ENCODE measurements at places on chromosomes 6 and 20. TPM values are rescaled to one million over a fixed set of nuclear protein-coding genes. Genes with fewer than 3 reads are reported as not detected.

- H3K4me1 ChIP-seq, result peaks cover 21% of the 10 kb centered on the region
- no peak overlapping the region for H3K27ac ChIP-seq
- H3K27me3 ChIP-seq, result no peaks in the 10 kb centered on the region
- no peak overlapping the region for H3K4me3 ChIP-seq
- no peaks in the 10 kb centered on the region for H3K36me3 ChIP-seq
These were observed 89.5 kb downstream of the JARID2 start for GRCh38 chr6:15335385-15335784.

- DNase-seq, result no peak
- no peaks in the 10 kb centered on the region for H3K36me3 ChIP-seq
- no peak overlapping the region for H3K27ac ChIP-seq
- H3K27me3 ChIP-seq, result no peaks in the 10 kb centered on the region
- H3K4me1 ChIP-seq, result no peaks in the 10 kb centered on the region
These were observed 147.0 kb downstream of the CDH26 start for GRCh38 chr20:60104993-60105803.

DNA sequence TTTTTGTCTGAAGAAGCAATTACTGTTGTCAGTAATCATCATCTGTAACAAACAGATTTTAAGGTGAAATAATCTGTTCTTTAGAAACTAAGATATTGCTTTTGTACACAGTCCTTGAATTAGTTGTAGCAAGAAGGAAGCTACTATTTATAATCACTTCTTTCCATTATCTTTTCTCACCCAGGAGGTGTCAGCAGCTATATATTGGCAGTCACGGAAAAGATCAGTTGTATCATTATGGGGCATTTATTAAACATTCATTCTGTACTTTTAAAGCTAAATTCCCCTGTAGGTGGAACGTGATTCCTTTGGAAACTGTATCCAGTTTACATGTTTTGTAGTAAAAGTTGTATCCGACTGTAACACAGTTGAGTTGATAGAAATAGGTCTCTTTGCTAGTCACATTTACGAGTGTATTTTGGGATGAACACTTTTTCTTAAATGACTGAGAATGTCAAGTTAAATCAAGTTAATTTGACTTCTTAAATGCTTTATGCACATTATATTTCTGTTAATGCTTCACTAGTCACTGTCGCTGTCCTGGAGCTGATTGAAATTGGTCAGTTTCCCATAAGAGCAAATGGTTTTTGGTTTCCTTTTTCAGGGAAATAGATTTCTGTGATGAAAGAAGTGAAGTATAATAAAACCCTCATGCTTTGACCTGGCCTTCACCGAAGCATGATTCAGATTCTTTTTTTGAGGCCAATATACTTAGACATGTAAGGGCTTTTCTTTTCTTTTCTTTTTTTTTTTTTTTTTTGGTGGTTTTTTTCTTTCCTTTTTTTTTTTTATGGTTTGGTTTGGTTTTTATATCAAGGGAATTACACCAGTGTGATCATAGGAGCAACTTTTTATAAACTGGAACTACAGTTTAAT lies 5.1 kb downstream of the QKI start:
- peaks cover 3% of the 10 kb centered on the region for H3K4me1 ChIP-seq
- no peaks in the 10 kb centered on the region for H3K27me3 ChIP-seq
- H3K27ac ChIP-seq, result peak overlapping the region; percentile 15
- H3K4me3 ChIP-seq, result no peak overlapping the region

The BHLHE23 gene
- not detected for total RNA-seq

DNA sequence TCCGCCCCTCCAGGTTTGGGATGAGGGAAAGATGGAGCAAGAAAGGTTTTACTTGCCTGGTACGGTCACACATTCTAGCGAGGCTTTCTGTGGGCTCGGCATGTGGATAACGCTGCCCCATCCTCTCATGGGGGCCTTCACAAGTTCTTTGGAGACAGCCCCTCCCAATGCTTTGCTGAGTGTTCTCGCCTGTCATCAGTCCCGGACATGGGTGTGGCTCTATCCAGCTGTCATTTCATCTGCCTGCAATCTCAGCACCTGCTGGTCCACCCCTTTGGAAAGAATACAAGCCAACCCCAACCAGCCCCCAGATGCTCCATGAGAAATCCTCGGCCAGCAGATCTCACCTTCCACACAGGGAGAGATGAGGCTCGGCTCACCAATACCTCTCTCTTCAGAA lies 30.3 kb upstream of the MDGA1 start:
- no peak overlapping the region for H3K4me3 ChIP-seq
- no peak overlapping the region for H3K27ac ChIP-seq
- no peaks in the 10 kb centered on the region for H3K27me3 ChIP-seq
- DNase-seq, result no peak

DNA sequence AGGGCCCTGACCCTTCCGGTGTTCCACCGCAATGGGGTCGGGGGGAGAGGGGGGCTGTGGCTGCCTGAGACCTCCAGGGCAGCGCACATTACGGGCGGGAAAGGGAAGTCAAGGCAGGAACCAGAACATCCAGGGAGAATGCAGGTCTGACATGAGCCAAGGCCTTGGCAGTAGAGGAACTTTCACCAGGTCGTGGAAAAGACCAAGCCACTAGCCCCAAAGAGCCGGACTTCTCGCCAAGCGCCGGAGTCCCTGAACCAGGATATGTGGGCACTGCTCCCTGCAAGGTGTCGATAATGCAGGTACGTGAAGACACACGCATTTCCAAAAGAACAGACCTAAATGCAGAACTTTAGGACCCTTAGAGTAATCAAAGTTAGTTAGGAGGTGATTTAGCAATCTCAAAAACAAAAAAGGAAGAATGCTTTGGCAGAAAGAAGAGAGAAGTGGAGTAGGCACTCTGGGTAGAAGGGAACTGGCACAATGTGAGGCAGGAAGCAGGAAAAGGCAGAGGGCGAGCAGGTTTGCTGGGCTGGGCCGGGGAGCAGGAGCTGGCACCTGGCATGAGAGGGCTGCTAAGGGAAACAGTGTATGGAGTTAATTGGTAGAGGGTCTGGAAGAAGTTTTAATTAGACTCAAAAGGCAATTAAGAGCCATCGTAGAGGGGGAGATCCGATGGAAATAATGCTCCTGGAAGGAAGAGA lies 14.3 kb downstream of the POU3F2 start:
- H3K4me3 ChIP-seq, result no peak overlapping the region
- DNase-seq, result no peak
- H3K4me1 ChIP-seq, result no peaks in the 10 kb centered on the region
- H3K27ac ChIP-seq, result no peak overlapping the region
- peaks cover 15% of the 10 kb centered on the region for H3K27me3 ChIP-seq
- H3K36me3 ChIP-seq, result no peaks in the 10 kb centered on the region

GRCh38 chr6:31356216-31356945 lies 598 bp downstream of the HLA-B start:
- DNase-seq, result peak; percentile 58
- H3K27me3 ChIP-seq, result no peaks in the 10 kb centered on the region
- no peaks in the 10 kb centered on the region for H3K36me3 ChIP-seq
- no peaks in the 10 kb centered on the region for H3K4me1 ChIP-seq
- peak overlapping the region; percentile 80 for H3K27ac ChIP-seq

DNA sequence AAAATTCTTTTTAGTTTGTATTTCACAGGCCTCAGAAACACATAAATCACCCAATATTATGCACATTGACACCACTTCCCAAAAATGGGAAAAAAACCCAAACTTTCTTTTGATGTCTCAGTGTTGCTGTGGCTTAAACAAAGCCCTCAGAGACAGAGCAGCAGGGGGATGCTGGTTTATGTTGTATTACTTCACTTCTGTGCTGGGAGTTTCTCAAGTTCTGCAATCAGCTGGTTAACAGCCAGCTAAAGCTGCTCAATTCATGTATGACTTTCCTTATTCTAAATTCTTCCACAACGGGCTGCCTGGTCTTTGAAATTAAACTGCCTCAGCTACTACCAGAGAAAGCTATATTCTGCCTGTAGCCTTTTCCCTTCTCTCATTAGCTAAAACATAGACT lies 5.6 kb downstream of the FILIP1 start:
- no peaks in the 10 kb centered on the region for H3K4me1 ChIP-seq
- H3K4me3 ChIP-seq, result no peak overlapping the region
- no peak overlapping the region for H3K27ac ChIP-seq
- DNase-seq, result no peak
- H3K27me3 ChIP-seq, result no peaks in the 10 kb centered on the region
- no peaks in the 10 kb centered on the region for H3K36me3 ChIP-seq

The TLDC2 gene
- total RNA-seq, result not detected

The EDN1 gene
- 2.5 TPM for total RNA-seq

DNA sequence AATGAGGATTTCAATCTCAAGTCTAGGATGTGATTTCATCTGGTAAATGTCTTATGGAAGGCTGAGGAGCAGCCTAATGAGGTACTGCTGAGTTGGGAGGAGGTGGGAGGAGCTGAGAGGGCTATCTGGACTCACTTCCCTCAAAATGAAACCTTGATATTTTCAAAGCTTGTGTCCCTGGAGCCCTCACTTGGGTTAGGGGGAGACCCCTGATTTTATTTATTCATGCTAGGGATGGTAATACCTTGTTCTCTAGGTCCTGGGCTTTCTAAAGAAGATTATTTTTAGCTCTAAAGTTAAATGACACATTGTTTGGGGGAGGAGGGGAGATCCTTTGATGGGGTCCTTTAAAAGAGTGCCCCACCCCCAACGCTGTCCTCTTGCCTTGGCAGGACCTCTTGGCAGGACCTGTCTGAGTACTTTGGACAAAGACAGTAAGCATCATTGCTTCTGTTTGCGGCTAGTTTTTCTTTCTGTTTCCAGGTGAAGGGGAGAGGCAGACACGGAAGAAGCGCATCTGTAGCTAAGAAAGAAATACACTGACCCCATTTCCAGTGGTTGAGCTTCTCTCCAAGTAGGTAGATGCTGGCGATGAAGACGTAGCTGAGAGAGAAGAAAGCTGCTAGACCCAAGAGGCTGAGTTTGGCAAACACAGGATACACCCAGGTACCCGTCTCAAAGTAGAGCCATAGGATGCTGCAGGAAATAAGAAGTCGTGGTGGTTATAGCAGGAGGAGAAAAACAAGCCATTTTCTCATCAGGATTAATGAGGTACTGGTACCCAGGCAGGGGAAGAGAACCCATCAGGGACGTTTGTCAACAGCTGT lies 55.6 kb downstream of the ADTRP start:
- DNase-seq, result no peak
- no peak overlapping the region for H3K27ac ChIP-seq
- no peaks in the 10 kb centered on the region for H3K36me3 ChIP-seq
- H3K4me3 ChIP-seq, result no peak overlapping the region
- H3K4me1 ChIP-seq, result no peaks in the 10 kb centered on the region

DNA sequence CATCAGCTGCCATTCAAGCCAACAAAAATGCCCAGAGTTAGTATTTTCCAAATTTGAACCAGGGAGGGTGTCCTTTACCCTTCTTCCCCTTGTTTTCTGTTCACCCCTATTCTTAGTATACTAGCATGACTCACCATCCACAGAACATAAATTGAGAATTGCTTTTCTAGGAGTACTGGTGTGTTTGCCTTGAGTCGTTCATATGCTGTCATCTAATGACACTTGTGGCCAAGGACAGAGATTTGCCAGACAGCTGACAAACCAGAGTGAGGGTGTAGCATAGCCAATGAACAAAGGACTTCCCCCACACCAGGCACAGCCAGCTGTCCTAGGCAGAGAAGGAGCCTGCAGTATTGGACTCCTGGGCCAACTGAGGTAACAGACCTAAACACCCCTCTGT lies 62.2 kb downstream of the FILIP1 start:
- H3K4me3 ChIP-seq, result no peak overlapping the region

GRCh38 chr6:56073315-56073714 lies 174.1 kb downstream of the COL21A1 start:
- H3K4me1 ChIP-seq, result no peaks in the 10 kb centered on the region
- no peak for DNase-seq
- H3K27me3 ChIP-seq, result no peaks in the 10 kb centered on the region
- H3K36me3 ChIP-seq, result no peaks in the 10 kb centered on the region
- H3K4me3 ChIP-seq, result no peak overlapping the region
- H3K27ac ChIP-seq, result no peak overlapping the region

The ACOT13 gene
- 53.6 TPM for total RNA-seq

DNA sequence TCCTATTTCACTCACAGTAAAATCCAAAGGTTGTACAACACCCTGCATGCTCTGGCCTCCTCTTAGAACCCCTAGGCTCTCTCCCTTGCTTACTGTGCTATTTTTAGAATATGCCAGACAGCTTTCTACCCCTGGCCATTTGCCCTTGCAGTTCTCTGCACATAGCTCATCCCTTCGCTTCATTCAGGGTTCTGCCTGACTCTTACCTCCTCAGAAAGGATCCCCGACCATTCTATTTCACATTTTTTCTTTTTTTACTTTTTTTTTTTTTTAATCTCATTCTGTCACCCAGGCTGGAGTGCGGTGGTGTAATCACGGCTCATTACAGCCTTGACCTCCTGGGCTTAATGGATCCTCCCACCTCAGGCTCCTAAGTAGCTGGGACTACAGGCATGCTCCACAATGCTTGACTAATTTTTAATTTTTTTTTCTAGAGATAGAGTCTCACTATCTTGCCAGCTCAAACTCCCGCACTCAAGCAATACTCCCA lies 33.6 kb downstream of the COMMD7 start:
- DNase-seq, result no peak
- H3K27ac ChIP-seq, result no peak overlapping the region
- H3K4me3 ChIP-seq, result no peak overlapping the region
- H3K27me3 ChIP-seq, result no peaks in the 10 kb centered on the region
- H3K36me3 ChIP-seq, result peaks cover 5% of the 10 kb centered on the region

GRCh38 chr20:33263784-33264183 lies 19.2 kb upstream of the BPIFB1 start:
- no peaks in the 10 kb centered on the region for H3K27me3 ChIP-seq
- no peak for DNase-seq
- H3K4me3 ChIP-seq, result no peak overlapping the region

The CD40 gene
- total RNA-seq, result 9.2 TPM

GRCh38 chr6:109961611-109962041 lies 16.5 kb upstream of the GPR6 start:
- H3K36me3 ChIP-seq, result no peaks in the 10 kb centered on the region
- H3K4me3 ChIP-seq, result no peak overlapping the region
- H3K4me1 ChIP-seq, result no peaks in the 10 kb centered on the region
- no peaks in the 10 kb centered on the region for H3K27me3 ChIP-seq
- H3K27ac ChIP-seq, result no peak overlapping the region

DNA sequence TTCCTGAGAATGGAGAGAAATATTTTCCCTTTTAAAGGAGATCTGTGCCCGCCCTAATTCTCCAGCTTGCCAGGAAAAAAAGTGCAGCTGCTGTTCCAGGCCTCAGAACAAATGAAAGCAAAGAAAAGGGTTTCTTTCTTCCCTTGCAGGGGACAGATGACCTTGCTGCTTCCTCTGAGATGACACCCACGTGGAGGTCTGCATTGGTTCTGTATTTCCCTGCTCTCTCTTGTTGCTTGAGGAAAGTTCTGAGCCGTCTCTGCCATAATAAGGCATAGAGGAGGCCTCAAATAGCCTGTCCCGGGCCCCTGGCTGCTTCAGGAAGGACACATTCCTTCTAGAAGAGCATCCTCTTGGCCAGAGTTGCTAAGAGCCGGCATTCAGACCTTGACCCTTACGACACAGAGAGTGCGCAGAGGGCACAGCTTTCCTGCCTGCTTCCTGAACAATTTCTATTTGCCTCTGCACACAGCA lies 501.8 kb upstream of the SULF2 start:
- no peak for DNase-seq
- no peaks in the 10 kb centered on the region for H3K27me3 ChIP-seq
- no peak overlapping the region for H3K4me3 ChIP-seq

DNA sequence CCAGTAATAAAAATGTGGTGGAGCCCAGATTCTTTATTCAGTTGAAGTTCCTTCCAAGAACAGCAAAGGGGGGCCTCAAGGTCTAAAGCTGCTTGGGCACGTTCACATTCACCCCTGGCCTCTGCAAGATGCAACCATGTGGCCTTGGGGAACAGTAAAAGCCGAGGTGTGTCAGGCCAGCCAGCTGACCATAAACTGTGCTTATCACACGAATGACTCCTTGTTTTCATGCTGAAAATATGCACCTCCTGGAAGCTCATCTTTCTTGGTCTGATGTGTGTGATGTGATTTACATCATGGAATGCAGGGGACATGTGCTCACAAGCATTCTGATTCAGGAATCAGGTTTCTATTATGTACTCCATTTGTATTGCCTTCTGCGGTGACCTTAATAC lies 211.6 kb upstream of the MARCKS start:
- no peak overlapping the region for H3K27ac ChIP-seq
- DNase-seq, result no peak
- H3K4me1 ChIP-seq, result no peaks in the 10 kb centered on the region
- no peaks in the 10 kb centered on the region for H3K27me3 ChIP-seq
